Activated CD4-positive, alpha-beta T cell treated with anti-CD3 and anti-CD28 coated beads for 36 hours (primary cell): ENCODE measurements at places on chromosomes 12 and 14. TPM values are rescaled to one million over a fixed set of nuclear protein-coding genes. Genes with fewer than 3 reads are reported as not detected.

- no peak for DNase-seq
Observed at GRCh38 chr14:32134448-32135097, 57.5 kb downstream of the ARHGAP5 start.

GRCh38 chr14:35858521-35859209 lies 32.5 kb downstream of the BRMS1L start:
- DNase-seq = no peak

- DNase-seq = no peak
Observed at GRCh38 chr12:62647586-62647985, 181.0 kb downstream of the MON2 start.

GRCh38 chr12:32548691-32549281 lies 130.3 kb upstream of the DNM1L start:
- no peak for DNase-seq

DNA sequence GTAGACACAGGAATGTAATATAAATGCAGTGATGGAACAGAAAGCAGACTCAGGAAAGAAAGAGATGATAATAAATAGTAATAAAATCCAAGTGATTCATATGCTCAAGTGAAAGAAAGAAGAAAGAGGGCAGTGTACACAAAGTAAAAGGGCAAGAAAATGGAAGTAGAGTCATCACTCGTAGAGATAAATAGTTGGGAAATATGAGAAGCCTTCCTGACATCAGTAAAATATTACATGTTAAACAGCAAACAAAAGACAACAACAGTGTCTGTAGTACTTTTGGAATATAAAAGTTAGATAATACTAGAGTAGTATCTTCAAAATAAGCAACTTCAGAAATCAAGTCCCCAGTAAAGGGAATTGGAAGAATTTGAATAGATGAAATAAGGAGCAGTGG lies 412.3 kb downstream of the RAD51B start:
- no peak for DNase-seq

DNA sequence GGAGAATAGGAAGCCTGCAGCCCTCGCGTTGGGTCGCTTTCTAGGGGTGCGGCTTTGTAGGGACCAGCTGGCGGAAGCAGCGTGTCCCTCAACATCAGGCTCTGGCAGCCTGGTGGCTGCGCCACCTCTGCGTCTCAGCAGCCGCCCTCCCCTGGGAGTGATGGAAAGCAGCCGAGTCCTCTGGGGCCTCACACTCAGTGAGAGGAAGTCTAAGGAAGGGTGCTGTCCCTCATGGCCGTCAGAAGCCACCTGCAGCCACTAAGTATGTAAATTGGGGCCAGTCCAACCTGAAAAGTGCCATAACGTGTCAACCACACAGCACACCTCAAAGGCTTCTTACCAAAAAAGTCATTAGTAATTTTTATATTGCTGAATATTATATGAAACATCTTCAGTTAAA lies 80.3 kb downstream of the WDR20 start:
- DNase-seq = peak; percentile 51

DNA sequence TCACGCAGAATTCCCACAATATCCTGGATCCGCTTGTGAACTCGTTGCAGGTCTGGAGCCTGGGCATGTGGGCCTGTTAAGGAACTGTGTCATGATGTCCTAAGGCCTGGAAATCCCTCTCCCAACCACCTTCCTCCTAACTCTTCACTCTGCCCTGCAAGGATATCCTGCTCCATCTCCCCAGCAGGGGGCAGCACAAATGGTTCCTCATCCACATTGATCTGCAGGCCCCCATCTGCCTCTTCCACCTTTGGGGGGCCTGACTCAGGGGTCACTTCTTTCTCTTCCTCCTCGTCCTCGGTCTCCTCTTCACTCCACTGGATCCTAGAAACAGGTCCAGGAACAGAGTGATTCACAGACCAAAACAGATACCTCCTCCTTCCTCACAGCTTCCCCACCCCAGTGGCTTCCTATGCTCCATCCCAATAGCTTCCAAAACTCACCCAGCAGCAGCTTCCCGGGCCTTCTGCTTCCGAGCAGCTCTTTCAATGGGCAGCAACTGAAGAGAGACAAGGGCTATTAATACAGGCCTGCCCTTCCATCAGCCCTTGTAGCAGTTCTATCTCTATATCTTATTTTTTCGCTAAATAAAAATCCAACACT lies 4.5 kb downstream of the NOP2 start:
- DNase-seq = peak; percentile 82

The PIWIL1 gene
- not detected for total RNA-seq

DNA sequence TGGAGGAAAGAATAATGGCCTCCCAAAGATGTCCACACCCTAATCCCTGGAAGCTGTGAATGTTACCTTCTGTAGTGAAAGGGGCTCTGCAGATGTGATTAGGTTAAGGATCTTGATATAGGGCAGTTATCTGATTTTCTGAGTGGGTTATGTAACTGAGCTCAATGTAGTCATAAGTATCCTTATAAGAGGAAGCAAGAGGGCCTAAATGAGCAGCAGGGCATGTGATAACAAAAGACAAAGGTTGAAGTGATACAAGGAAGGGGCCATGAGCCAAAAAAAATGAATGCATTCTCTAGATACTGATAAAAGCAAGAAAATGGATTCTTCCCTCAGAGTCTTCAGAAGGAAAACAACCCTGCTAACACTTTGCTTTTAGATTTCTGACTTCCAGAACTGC lies 78.8 kb downstream of the OSBPL8 start:
- no peak for DNase-seq

The TMTC2 gene
- total RNA-seq = 2.4 TPM

The EML1 gene
- 1.7 TPM for total RNA-seq

- DNase-seq = no peak
Observed at GRCh38 chr12:57719777-57720605, 18.6 kb downstream of the AGAP2 start.

The SPTLC2 gene
- 16.8 TPM for total RNA-seq

DNA sequence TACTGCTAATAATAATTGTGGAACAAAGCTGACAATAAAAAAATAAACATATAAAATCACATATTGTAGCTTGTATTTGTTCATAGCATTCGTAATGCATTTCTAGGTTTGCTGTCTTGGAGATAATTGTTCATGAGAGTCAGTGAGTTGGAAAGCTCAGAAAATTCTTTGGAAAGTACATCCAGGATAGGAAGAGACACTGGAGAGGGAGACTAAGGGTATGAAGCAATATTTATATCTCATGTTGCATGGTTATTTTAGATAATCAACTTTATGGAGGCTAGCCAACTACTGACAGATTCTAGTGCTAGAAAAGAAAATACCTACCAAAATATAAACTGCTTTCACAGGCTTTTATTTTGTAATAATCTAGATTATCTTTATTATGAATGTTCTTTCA lies 1095.2 kb downstream of the FSCB start:
- DNase-seq = no peak

GRCh38 chr14:26917086-26917485 lies 319.3 kb upstream of the NOVA1 start:
- DNase-seq = no peak

DNA sequence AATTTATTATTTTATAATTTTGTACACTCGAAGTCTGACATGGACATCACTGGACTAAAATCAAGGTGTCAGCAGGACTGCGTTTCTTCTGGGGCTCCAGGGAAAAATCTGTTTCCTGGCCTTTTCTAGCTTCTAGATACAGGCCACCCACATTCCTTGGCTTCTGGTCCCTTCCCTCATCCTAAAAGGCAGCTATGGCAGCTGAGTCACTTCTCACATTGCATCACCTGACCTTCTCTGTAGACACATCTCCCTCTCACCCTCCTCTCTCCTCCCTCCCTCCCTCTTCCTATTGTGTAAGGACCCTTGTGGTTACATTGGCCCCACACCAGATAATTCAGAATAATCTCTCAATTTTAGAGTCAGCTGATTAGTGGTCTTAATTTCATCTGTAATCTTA lies 92.4 kb downstream of the RPS6KA5 start:
- peak; percentile 15 for DNase-seq

DNA sequence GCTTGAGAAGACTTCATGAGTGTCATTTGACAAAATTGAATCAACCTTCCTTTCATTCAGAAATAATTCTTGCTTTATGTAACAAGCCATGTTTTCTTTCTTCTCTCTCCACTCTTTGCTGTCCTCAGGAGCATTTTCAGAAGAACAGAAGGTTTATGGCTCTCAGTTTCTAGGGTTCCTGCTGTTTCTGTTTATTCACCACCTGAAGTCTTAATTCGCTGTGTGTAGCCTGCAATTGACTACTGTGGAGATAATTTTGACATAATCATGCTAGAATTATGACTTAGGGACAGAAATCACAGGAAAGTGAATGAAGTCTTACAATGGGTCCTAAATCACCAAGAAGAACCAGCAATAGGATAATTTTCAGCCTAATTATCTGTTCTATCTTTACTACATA lies 7.2 kb upstream of the PLEKHG7 start:
- DNase-seq = no peak

GRCh38 chr12:19260135-19260534 lies 130.6 kb downstream of the PLEKHA5 start:
- no peak for DNase-seq

GRCh38 chr12:47819138-47819895 lies 386 bp downstream of the HDAC7 start:
- peak; percentile 75 for DNase-seq

GRCh38 chr12:89490922-89491321 lies 33.7 kb downstream of the GALNT4 start:
- DNase-seq = no peak

The KRT77 gene
- total RNA-seq = not detected

The BCL2L14 gene
- 7.7 TPM for total RNA-seq

The MBIP gene
- 32.8 TPM for total RNA-seq

DNA sequence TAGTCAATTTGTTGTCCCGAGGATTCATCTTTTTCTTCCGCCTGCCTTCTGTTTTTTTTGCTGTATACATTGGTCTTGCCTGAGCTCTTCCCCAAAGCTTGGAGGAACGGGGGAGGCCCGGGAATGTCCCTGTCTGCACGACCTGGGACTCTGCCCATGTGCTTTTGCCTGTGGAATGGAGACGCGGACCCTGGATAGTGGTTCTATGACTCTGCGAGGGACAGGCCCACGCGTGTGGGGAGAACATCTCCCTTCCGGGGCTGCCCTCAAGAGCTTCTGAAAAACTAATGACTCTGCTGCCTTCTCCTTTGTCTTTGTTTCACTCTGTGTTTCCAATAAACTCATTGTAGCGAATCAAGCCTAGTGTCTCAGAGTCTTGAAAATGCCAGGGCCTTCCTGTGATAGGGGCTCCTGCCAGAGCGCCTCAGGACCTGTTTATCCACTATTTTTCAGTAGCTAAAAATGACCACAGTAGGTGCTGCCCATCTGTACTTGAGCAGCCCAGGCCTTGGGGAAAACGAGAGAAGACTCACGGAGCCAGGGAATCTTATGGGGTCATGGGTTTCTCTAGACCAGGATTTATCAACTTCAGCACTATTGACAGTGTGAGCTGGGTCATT lies 12.3 kb downstream of the KRT83 start:
- no peak for DNase-seq

DNA sequence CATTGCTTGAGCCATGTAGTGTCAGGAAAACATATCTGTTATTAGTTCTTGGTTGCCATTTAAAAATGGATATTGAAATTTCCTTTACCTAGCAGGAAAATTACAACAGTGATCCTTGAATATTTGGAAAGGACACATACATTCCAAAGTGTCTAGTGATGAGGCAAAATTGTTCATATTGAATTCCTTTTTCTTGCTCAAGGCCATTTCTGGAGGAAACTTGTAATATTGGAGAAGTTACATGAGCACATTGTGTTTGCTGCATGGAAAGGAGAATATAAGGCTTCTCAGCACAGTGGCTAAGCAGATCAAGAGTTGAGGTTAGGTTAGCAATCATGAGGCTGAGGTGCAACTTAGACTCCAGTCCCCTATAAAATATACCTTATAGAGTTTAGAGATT lies 121.9 kb downstream of the PDE3A start:
- DNase-seq = no peak

- no peak for DNase-seq
Observed at GRCh38 chr14:51168215-51168613, 71.8 kb upstream of the TMX1 start.

GRCh38 chr12:2583642-2584401 lies 210.9 kb upstream of the FKBP4 start:
- DNase-seq = no peak

DNA sequence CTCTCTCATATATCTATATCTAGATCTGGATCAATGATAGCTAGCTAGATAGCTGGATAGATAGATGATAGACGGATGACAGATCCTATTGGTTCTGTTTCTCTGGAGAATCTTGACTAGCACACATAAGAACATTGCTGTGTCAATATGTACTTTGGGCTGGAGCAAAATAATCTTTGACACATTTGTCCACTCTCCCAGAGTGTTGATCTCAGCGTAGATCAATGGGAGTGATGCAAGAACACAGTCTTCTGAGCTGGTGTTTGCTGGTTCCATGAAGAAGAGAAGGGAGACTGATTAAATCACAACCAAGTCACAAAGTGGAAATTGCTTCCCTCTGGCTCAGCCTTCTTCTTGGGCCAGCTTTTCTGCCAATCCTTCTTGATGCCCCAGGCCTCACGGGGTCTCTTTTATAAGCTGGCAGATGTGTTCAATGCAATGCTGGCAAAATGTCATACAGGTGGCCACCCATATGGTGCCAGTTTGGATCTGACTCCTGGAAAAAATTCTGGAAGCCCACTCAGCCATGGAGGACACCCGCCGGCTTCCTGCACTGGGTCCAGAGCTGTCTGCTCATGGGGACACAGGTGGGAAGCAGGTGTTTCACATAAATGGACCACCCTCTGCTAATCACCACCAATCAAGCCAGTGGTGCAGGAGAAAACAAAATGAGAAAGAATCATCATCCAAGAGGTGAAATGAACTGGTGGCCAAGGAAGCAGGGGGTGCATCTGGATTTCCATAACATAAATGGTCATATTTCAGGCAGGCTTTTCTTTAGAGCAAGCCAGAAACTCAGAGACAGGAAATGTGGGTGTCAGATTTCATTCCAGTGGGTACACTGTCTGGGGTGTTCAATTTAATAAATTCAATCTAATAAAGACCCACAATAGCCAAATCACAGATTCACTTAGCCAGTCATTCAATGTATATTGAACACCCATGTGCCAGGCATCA lies 310.3 kb downstream of the DPF3 start:
- no peak for DNase-seq

DNA sequence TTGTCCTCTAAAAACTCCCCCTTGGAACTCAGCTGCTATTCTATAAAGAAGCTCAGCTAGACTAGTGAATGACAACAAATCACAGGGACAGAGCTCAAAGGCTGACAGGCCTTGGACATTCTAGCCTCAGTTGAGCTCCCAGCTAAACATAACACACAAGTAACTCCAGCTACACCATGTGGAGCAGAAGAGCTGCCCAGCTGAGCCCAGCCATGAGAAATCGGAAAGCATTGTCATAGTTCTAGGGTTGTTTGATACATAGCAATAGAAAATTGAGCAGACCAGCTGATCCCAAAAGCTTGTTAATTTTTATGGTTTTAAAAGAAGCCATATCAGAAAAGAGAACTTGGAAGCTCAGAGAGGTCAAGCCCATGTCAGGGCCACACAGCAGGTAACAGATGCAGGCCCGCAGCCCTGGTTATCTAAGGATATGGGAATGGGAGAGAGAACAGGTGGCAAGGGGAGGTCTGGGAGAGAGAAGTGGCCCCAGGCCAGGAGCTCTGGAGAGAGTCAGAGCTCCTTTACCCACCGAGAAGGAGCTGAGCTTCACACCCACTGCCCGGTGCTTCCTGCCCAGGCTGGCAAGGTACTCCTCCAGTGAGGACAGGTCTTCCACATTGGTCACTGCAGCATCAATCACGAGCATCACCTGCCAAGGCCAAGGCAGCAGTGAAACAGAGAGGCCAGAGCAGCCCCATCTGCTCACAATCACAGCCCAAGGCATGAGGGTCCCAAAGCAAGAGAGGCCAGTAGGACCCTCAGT lies 2.9 kb downstream of the NGB start:
- no peak for DNase-seq

The PRB4 gene
- total RNA-seq = not detected

GRCh38 chr12:95994476-95994875 lies 1.7 kb downstream of the HAL start:
- DNase-seq = no peak

GRCh38 chr12:115528466-115528865 lies 749.0 kb downstream of the MED13L start:
- no peak for DNase-seq
